ENCODE measurements at places on chromosomes 11 and 22.

DNA sequence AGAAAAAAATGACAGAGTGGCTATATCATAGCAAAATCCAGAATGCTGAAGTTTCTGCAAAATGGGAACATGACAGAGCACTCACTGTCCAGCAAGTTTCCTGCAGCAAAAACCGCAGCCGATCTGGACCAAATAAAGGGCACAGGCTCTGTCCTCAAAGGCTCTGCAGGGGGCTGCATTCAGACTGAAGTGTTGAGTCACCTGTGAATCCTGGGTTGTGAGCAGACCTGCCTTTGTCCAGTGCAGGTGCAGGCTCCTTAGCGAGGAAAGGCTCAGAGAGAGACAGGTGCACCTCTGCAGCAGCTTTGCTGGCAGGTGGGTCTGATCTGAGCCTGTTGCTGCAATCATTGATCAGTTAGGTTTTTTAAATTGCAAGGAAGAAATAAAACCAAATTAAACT lies 29.3 kb upstream of the NFAM1 start:
- no peak for ATAC-seq

GRCh38 chr11:62607714-62608113 lies 4.9 kb downstream of the EML3 start:
- ATAC-seq: no peak

GRCh38 chr22:20494978-20495860 lies at the start of gene KLHL22:
Gene KLHL22, minus strand, starts transcription at chr22:20495795. Its CDS starts 6,584 bp downstream, at chr22:20489211.
- ATAC-seq: peak; percentile 61

- peak; percentile 63 for ATAC-seq
Measured at GRCh38 chr22:17891481-17892167, 117.4 kb upstream of the BID start.

- ATAC-seq: no peak
Measured at GRCh38 chr11:10651656-10652361, 41.7 kb downstream of the IRAG1 start.

- ATAC-seq: no peak
Measured at GRCh38 chr11:125609545-125609944, 15.4 kb upstream of the CHEK1 start.

- ATAC-seq: no peak
Measured at GRCh38 chr11:125167292-125167953, 2.9 kb downstream of the PKNOX2 start.

DNA sequence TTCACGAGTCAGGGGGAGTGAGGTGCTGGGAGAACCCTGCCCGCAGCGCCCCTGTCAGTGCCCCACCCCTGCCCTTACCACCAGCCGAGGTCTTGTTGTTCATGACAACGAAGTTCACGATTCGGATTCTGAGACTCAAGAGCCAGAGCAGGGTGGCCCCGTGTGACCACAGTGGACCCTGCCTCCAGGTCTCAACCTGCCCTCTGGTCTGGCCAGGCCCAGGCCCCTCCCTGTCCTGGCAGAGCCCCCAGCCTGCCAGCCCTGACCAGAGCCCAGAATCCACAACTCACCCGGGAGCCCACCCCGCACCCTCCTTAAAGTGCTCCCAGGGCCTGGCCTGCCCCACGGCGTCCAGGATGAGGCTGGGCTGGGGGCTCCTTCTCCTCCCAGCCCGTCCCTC lies 9.9 kb downstream of the ANO9 start:
- peak; percentile 39 for ATAC-seq

DNA sequence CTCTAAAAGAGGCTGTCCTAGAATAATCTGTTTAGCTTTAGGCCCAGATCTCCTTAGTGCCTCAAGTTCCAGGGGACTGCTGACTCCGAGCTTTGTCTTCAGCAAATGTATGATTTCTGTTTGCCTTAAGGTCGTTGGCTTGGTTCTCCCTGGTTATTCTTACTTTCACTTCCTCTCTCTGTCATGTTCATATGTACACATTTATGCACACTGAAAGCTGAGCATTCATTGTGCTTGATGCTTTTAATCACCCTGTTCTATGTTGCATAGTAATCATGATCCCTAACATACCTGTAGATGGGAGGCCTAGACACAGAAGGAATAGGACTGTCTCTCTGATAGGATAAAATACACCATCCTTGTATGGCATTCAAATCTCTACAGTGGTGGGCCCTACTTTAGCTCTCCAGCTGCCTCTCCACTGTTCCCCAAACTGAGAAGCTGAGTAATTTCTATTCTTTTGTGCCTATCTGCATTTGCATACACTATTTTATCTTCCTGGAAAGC lies 7.2 kb downstream of the PPFIBP2 start:
- ATAC-seq: peak; percentile 89

- no peak for ATAC-seq
Measured at GRCh38 chr11:14908214-14908880, 16.3 kb upstream of the CYP2R1 start.

GRCh38 chr22:38257181-38257580 lies 15.6 kb downstream of the TMEM184B start:
- ATAC-seq: no peak

GRCh38 chr22:41401781-41402648 lies 20.3 kb downstream of the TEF start:
- no peak for ATAC-seq

DNA sequence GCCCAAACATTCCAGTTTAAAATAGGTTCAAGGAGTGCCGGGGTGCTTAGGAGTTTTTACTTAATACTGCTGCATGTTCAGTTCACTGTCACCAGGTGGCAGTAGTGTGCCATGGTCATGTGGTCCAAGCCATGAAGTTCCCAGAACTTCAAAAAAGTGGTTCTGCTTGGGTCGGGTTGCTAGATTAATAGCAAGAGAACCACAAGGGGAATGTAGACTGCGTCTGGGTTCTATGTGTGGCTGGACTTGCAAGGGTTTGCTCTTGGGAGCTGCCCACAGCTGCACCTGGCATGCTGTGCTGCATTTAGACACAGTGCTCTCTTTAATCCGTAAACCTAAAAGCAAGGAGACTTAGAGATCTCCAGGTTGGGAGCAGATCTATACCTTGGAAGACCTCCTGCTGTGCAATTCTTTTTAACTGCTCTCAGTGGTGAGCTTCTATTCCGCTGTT lies 6.5 kb upstream of the SPON1 start:
- peak; percentile 51 for ATAC-seq

GRCh38 chr11:69939551-69940245 lies 120.5 kb upstream of the FGF3 start:
- ATAC-seq: peak; percentile 52

DNA sequence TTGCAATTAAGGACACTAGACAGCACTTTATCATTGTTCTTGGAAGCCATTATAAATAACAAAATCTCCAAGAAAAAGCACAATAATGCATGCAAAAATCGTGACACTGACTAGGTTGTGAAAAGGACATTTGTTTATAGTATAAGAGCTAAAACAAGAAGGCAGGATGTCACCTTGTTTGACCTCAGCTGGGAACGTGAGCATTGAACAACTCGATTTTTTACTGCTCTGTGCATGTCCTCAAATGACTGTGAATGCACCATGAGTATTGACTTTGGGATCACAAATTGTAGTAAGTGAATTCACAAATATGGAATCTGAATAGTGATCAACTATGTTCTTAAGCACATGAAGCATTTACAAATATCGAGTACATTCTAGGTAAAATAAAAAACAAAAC lies 35.3 kb upstream of the ARHGAP20 start:
- no peak for ATAC-seq

- ATAC-seq: no peak
Measured at GRCh38 chr11:64681171-64681570, 41.8 kb downstream of the NRXN2 start.

GRCh38 chr22:27245056-27245455 lies 556.5 kb downstream of the MN1 start:
- no peak for ATAC-seq

DNA sequence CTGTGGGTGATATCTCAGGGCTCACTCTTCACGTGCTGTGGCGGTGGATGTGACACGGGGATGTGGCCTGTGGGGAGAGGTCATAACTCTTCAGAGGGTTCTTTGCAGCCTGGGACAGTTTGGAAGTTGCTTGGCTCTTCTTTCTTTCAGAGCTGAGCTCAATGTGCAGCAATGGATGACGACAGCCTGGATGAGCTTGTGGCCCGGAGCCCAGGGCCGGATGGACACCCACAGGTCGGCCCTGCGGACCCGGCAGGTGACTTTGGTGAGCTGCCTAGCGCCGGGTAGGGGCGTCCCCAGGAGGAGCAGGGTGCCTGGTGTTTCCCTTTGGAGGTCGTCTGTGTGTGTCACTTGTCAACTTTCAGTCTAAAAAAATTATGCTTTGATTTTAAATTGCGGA lies 5.1 kb downstream of the PHRF1 start:
- no peak for ATAC-seq

GRCh38 chr22:37498289-37498909 lies 12.2 kb upstream of the MFNG start:
- ATAC-seq: peak; percentile 83
